Body of pancreas (tissue), 4 donors: ENCODE measurements at places on chromosomes 2 and 18. TPM values are rescaled to one million over a fixed set of nuclear protein-coding genes. Genes with fewer than 3 reads are reported as not detected.

The LIPG gene
- 0.66 TPM for total RNA-seq

The C2orf78 gene
- total RNA-seq = not detected

The MPHOSPH10 gene
- total RNA-seq = 15.0 TPM

DNA sequence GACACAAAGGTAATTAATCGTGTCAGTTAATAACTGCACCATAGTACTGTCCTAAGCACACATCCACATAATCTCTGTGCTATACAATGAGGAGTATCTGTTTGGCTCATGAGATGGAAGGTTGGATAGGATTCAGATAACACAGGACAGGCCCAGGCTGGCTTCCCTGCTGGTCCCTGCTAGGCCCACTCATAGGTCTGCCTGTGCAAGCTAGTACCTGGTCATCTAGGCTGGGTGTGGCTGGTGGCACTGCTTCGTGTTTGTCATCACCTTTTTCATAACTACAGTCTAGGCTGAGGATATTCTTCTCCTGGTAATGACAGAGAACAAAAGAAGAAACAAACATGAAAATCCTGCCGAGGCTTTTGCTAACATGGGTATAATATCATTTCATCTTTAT, 392.8 kb downstream of the TRIB2 start:
- H3K4me3 ChIP-seq = no peak overlapping the region
- no peaks in the 10 kb centered on the region for H3K36me3 ChIP-seq
- DNase-seq = no peak
- peaks cover 18% of the 10 kb centered on the region for H3K4me1 ChIP-seq
- H3K27me3 ChIP-seq = no peaks in the 10 kb centered on the region

- peak within 1 kb of the TSS; percentile 97 for H3K27ac ChIP-seq
- H3K4me1 ChIP-seq = peaks cover 47% of the 10 kb centered on the region
- H3K36me3 ChIP-seq = no peaks in the 10 kb centered on the region
- DNase-seq = peak; percentile 97
- H3K27me3 ChIP-seq = no peaks in the 10 kb centered on the region
- peak within 1 kb of the TSS; percentile 98 for H3K4me3 ChIP-seq
These were observed at the start of gene GIGYF2 for GRCh38 chr2:232697059-232697806. TSS of gene GIGYF2 (plus strand) at chr2:232697331. CDS start at chr2:232735198, 37,867 bp downstream.

DNA sequence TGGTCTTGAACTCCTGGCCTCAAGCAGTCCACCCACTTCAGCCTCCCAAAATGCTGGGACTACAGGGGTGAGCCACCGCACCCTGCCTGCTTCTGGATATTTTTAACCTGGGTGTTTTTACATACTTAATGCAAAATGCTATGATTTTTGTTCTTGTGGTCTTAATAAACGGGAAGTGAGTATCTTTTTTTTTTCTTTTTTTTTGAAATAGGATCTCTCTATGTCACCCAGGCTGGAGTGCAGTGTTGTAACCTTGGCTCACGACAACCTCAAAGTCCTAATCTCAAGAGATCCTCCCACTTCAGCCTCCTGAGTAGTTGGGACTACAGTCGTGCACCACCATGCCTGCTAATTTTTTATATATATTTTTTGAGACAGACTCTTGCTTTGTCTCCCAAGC, 19.2 kb upstream of the ASXL2 start:
- DNase-seq = no peak
- no peak overlapping the region for H3K27ac ChIP-seq
- H3K4me1 ChIP-seq = no peaks in the 10 kb centered on the region
- no peaks in the 10 kb centered on the region for H3K36me3 ChIP-seq
- no peaks in the 10 kb centered on the region for H3K27me3 ChIP-seq

DNA sequence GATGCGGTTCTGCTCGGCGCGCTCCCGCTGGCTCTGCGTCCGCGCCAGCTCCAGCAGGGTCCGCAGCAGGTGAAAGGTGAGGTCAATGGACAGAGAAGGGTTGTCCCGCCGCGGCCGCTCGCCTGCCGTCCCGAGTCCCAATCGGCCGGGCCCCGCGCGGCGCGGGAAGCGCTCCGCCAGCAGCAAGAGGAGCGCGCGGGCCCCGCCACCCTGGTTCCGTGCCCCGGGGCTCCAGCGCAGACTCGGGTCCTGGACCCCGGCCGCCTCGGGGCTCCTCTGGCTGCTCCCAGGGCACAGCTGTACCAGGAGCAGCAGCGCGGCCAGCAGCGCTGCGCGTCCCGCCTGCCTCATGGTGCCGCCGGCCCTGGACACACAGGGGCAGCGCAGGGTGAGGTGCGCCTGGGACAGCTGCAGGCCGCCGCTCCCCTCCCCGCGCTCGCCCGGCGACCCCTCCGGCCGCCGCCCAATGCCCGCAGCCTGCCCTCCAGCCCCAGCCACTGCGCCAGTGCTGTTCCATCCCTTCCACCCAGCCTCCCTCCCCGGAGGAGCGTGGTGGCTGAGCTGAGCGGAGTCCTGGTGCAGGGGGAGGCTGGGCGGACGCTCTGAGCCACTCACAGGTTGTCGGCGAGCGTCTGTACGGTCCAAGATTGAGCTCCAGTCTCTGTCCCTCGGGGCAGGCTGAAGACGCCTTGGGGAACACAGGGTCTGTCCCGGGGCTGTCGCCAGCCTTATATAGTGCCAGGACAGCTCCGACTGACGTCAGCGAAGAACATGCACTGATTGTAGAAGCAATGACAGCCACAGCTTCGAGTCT, 493 bp downstream of the UCN start:
- DNase-seq = no peak
- H3K27me3 ChIP-seq = no peaks in the 10 kb centered on the region
- H3K4me1 ChIP-seq = peaks cover 29% of the 10 kb centered on the region

- H3K4me3 ChIP-seq = no peak overlapping the region
- H3K4me1 ChIP-seq = no peaks in the 10 kb centered on the region
- H3K27ac ChIP-seq = no peak overlapping the region
- H3K27me3 ChIP-seq = no peaks in the 10 kb centered on the region
- DNase-seq = no peak
- no peaks in the 10 kb centered on the region for H3K36me3 ChIP-seq
These were observed 85.2 kb upstream of the FN1 start for GRCh38 chr2:215521031-215521430.

DNA sequence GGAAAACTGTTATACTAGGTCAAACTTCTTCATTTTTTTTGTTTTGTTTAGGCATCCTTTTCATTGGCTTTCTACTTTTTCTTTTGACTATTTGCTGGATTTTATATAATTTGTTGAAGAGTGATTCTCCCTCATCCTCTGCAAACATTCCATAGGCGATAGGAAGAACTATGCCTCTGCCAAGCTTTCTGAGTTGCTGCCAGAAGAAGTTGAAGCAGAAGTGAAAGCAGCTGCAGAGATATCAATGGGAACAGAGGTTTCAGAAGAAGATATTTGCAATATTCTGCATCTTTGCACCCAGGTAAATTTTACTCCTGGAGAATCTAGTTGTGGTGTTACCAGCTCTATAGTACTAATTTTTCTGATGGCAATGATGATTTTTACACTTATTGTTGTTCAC, 25.4 kb downstream of the NOP58 start:
- no peaks in the 10 kb centered on the region for H3K27me3 ChIP-seq
- DNase-seq = no peak
- no peak overlapping the region for H3K4me3 ChIP-seq
- H3K27ac ChIP-seq = no peak overlapping the region
- H3K36me3 ChIP-seq = peaks cover 17% of the 10 kb centered on the region

DNA sequence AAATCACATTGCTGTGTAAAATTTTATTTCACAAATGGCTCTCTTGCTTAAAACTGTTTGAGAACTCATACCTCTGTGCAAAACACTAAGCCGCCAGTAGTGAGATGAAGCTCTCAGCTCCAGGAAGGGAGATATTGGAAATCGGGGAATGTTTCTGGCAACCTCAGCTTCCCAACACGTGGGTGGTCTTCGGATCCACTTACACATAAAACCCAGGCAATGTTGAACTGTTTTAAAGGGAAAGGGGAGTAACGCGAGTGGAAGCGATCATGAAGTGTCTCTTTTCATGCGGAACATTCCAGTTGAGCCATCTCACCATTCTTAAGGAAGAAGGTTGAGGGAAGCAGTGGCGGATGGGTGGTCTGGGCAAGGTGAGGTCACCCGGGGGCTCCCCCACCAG, 136.8 kb downstream of the ASB1 start:
- no peak overlapping the region for H3K4me3 ChIP-seq
- no peaks in the 10 kb centered on the region for H3K36me3 ChIP-seq
- no peak overlapping the region for H3K27ac ChIP-seq
- no peaks in the 10 kb centered on the region for H3K27me3 ChIP-seq
- DNase-seq = no peak
- no peaks in the 10 kb centered on the region for H3K4me1 ChIP-seq

DNA sequence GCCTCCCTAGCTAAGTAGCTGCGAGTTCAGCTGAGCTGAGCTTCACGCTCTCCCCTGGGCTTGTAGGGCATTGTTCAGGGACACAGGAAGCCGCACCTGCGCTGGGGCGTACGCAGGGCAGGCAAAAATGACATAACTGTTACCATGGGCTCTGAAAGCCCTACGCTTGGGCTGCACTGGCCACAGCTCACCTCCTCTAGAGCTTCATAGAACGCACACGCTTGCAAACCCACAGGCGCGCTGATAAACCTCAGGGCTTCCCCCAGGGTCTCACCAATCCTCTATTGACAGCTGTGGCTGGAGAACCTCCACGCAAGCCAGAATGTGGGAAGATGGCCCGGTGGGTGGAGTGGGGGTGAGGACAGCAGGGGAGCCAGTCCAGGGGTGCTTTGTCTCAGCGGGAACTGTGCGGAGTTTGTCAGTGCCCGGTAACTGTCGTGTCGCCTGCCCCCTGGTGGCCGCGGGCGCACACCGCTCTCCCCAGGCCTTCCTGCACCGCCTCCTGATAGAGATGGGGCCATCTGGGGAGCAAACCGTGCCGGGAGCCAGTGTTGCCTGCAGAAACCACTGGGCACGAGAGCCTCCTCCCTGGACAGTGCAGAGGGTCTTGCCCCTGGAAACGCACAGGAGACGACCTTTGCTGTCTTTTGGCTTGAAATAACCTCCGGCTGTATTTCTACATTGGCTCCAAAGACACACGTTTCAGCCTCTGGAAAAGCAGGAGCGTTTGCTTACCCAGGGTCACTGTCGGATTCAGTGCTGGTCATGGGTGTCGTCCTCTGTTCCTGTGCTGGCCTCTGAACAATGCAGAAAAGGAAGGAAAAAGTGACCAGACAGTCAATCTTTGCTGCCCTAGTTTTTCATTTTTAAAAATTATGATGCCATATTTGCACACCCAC, 17.0 kb upstream of the CIDEA start:
- peaks cover 5% of the 10 kb centered on the region for H3K4me1 ChIP-seq
- no peak overlapping the region for H3K27ac ChIP-seq
- no peaks in the 10 kb centered on the region for H3K27me3 ChIP-seq
- no peaks in the 10 kb centered on the region for H3K36me3 ChIP-seq
- no peak overlapping the region for H3K4me3 ChIP-seq

- H3K27ac ChIP-seq = no peak overlapping the region
- no peak for DNase-seq
- no peak overlapping the region for H3K4me3 ChIP-seq
- H3K4me1 ChIP-seq = no peaks in the 10 kb centered on the region
These were observed 226.0 kb upstream of the ITGA4 start for GRCh38 chr2:181231151-181231550.

- H3K4me3 ChIP-seq = no peak overlapping the region
- H3K27ac ChIP-seq = no peak overlapping the region
- H3K36me3 ChIP-seq = no peaks in the 10 kb centered on the region
- no peaks in the 10 kb centered on the region for H3K27me3 ChIP-seq
These were observed 65.5 kb downstream of the MSTN start for GRCh38 chr2:189997016-189997415.

GRCh38 chr2:174599310-174599921, 1.8 kb upstream of the WIPF1 start:
- no peaks in the 10 kb centered on the region for H3K27me3 ChIP-seq
- DNase-seq = no peak
- H3K4me3 ChIP-seq = no peak overlapping the region

GRCh38 chr18:79000997-79001396, 21.4 kb downstream of the SALL3 start:
- H3K27ac ChIP-seq = no peak overlapping the region
- no peak for DNase-seq
- H3K36me3 ChIP-seq = no peaks in the 10 kb centered on the region
- H3K4me1 ChIP-seq = no peaks in the 10 kb centered on the region

GRCh38 chr18:35127201-35127600, 86.0 kb downstream of the MAPRE2 start:
- H3K27ac ChIP-seq = no peak overlapping the region
- H3K27me3 ChIP-seq = no peaks in the 10 kb centered on the region
- DNase-seq = no peak
